ENCODE measurements at places on chromosomes 3 and 15.

DNA sequence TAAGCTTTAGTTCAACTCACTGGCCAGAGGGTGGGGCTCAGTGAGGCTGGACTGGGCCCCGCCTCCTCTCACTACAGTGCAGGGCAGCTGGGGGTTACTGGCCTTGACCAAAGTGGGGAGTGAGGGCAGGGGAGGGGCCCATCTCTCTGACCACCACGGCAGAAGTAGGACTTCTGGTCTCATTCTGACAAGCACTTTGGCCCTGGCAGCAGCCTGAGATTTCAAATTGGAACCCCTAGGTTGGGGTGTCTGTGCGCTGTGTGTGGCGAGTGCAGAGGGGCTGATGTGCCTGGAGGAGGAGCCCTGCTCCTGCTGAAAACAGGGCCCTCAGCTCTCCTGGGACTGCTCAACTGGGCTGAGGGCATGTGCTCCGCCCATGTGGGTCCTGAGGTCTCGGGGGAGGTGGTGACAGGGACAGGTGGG is 60.3 kb upstream of the RPL32 start:
- no peak for DNase-seq

DNA sequence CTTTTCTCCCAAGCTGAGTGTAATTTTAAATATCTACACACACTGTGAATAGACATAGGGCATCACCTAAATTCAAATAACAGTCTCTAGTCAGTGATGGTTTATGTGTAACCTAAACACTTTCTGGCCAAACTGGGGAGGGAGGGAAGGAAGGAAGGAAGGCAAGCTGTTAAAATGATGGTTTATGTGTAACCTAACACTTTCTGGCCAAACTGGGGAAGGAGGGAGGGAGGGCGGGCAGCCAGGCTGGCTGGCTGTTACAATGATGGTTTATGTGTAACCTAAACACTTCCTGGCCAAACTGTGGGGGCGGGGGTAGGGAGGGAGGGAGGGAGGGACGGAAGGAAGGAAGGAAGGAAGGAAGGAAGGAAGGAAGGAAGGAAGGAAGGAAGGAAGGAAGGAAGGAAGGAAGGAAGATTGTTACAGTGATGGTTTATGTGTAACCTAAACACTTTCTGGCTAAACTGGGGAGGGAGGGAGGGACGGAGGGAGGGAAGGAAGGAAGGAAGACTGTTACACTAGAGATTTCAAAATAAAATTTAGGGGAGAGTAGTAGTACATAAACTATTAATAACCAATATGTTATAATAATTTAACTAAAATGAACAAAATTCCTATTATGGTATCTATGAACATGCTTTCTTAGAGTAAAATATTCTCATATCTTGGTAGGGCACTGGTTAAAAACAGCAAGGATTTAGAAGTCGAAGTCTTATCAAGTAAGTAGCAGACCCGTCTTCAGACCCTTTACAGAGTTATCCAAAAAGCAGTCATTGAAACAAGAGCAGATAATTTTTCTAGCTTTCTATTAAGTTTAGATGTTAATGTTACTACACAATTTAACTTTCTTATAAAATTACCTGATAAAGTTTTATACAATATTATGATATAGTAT is 148.1 kb downstream of the LMLN start:
- DNase-seq, result no peak

- DNase-seq, result no peak
Observed at GRCh38 chr15:22229990-22230819, 149.9 kb downstream of the OR4M2 start.

GRCh38 chr15:94674296-94674695 is 442.9 kb downstream of the MCTP2 start:
- DNase-seq, result no peak

- no peak for DNase-seq
Observed at GRCh38 chr15:83991163-83991562, 244.4 kb upstream of the GOLGA6L4 start.

- DNase-seq, result no peak
Observed at GRCh38 chr15:33872416-33873106, 95.7 kb upstream of the CHRM5 start.

DNA sequence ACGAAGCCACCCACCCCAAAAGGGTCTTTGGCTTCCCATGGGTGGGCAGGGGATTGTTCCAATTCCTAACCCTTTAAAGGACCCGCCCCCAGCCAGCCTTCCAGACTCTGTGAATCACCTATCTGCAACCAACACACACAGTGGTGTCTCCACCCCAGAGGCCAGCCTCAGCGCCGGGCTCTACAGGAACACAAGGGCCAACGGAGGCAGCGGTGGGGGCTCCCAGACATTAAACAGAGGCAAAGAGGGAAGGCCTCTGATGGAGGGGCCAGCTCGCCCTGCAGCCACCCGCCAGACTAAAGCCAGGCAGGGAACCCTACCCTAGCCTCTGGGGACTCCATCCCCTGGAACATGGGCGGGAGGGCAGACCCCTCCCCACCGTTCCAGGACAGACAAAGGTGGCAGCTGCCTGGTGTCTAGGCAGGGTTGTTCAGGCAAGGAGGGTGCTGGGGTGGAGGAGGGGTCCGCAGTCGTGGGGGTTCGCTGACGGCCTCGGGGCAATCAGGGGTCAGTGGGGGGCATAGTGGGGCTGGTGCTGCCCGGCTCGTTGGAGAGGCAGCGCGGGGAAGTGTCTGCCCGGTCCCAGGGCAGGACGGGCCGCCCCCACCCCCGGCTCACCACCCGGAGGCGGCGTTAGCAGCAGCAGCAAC is 448 bp downstream of the SHISA5 start:
- no peak for DNase-seq

Data from GM12891 (cell line).